T-helper 2 cell treated with Interferon-gamma antibody and Interleukin-4, amounts not matched to agents 5 μg/mL and 100 μg/mL, for 36 hours (primary cell): ENCODE measurements at places on chromosomes 2 and 18.

DNA sequence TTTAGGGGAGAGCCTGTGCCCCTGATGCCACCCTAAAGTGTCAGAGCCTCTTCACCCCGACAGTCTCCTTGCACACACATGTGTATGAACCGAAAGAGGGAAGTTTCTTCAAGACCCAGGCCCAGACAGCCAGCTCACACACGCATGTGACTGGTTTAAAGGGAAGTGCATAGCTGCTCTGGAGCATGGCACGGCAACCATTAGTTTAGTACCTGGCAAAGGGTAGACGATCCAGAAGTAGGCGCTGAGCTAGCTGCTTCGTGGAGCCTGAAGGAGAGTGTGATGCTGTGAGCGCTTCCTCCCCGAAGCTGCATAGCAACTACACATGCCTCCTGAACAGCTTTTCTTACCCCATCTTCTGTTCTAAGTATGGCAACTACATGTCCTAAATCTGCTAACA, 91.7 kb downstream of the ZCCHC2 start:
- DNase-seq: no peak

GRCh38 chr2:201768918-201769317, 11.8 kb downstream of the ALS2 start:
- DNase-seq: no peak

DNA sequence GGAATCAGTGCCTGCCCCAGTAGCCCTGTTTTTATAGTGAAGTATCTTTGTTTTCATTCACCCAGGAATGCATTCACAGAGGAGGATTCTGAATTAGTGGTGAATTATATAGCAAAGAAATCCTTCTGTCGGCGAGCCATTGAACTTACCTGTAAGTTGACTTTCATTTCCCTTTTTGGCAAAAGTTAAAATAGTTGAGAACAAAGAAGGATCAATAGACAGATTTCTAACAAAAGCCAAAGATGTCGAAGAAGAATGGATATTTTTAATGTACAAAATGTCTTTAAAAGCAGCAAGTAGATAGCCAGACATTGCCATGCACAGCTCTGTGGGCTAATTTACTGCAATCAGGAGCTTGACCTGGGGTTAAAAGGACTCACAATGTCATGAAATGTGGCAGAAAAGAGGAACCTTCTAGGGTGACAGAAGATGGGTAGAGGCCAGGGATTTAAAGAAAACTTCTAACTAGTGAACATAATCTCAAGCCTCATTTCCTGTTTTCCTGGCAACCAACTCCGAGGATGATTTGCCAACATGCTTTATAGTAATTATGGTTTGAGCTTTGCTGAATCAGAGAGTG, 53.8 kb upstream of the TMEM87B start:
- no peak for DNase-seq

DNA sequence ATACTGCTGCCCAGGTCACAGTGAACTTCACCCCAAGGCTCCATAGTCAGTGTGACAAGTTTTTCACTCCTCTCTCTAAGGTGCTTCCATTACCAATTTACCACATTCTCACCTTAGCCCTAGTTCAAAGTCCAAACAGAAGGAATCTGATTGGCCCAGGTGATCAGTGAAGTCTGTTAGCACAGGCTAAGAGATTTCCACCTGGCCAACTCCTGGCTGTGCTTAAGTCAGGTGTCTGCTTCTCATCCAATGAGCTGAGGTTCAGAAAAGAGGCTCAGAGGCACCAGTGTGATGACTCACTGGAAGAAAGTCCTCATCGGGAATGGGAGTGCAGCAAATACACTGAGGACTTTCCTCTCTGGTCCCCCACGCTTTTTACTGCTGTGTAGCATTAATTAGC, 164.4 kb upstream of the MGAT5 start:
- DNase-seq: no peak

DNA sequence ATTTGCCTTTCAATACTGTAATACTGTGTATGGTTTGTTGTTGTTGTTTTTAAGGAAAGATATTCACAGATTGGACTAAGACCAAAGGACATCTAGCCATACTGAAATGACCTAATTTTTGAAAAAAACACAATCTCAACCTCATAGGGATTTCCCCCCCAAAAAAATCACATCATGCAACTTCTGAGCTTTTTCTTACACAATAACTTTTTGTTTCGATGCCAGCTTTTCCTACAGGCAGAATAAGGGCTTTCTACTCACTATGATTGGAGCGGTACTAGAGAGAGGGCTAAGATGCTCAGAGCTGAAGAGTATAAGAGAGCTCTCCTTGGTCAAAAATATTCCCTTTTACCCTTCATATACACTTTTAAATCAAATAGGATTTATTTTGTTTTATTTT, 32.4 kb upstream of the SLC3A1 start:
- no peak for DNase-seq

- no peak for DNase-seq
Observed at GRCh38 chr18:32804134-32804888, 31.5 kb upstream of the KLHL14 start.

GRCh38 chr2:8619071-8619470, 62.8 kb upstream of the ID2 start:
- DNase-seq: no peak

GRCh38 chr2:30509716-30510115, 62.7 kb downstream of the LCLAT1 start:
- no peak for DNase-seq

DNA sequence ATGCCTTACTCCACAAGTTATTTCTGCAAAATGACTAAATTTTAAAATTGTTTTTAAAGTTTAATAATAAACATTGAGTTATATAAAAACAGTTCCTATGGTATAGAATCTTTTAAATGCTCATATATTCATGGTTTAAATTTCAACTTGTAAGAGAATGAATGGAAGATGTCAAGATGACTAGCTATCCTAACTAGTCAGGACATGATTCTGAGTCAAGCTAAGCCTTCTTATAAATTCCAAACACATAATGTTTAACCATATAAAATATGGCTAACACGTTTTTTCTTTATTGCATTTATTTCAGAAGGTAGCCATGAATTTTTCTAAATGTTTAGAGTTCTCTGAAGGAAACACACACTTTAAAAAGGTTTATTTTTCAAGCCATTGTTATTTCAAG, 320.4 kb downstream of the CBLN2 start:
- no peak for DNase-seq

DNA sequence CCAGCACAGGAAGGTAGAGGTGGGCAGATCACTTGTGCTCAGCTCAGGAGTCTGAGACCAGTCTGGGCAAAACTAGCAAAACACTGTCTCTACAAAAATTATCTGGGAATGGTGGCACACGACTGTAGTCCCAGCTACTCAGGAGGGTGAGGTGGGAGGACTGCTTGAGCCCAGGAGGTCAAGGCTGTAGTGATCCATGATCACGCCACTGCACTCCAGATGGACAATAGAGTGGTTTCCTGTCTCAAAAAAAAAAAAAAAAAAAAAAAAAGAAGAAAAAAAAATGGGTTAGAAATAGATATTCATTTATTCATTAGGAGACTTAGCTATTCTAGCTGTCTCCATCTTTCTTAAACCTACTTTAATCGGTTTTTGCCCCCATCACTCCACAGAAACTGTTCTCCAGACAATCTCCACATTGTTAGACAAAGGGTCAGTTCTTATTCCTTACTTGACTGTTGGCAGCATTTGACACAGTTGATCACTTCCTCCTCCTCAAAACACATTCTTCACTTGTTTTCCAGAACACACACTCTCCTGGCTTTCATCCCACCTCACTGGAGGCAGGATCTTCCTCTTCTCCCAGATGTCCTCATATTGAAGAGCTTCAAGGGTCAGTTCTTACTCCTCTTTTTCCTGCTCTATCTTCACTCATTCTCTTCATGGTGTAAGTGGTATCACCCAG, 103.1 kb downstream of the DTNB start:
- DNase-seq: no peak

DNA sequence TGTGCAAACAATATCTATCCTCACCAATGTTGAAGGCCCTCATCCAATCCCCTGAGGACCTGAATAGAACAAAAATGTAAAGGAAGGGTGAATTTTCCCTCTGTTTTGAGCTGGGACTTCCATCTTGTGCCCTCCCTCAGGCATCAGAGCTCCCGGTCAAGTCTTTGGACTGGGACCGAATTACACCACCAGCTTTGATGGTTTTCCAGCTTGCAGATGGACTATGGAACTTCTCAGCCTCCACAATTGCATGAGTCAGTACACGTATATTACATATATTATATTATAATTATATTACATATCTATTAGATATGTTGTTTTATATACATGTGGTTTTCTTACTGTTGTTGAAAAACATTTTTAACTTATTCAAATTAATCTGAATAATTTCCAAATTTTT, 496.4 kb downstream of the CMPK2 start:
- DNase-seq: no peak

- DNase-seq: no peak
Observed at GRCh38 chr2:157443090-157443489, 799 bp downstream of the CYTIP start.
